ENCODE measurements at places on chromosomes 5 and 9.

GRCh38 chr9:129906298-129906697, 71.0 kb downstream of the USP20 start:
- DNase-seq = no peak

GRCh38 chr5:150085191-150085912, 1.0 kb downstream of the CSF1R start:
- DNase-seq = no peak

GRCh38 chr9:117412006-117412715, 2.7 kb downstream of the ASTN2 start:
- no peak for DNase-seq

DNA sequence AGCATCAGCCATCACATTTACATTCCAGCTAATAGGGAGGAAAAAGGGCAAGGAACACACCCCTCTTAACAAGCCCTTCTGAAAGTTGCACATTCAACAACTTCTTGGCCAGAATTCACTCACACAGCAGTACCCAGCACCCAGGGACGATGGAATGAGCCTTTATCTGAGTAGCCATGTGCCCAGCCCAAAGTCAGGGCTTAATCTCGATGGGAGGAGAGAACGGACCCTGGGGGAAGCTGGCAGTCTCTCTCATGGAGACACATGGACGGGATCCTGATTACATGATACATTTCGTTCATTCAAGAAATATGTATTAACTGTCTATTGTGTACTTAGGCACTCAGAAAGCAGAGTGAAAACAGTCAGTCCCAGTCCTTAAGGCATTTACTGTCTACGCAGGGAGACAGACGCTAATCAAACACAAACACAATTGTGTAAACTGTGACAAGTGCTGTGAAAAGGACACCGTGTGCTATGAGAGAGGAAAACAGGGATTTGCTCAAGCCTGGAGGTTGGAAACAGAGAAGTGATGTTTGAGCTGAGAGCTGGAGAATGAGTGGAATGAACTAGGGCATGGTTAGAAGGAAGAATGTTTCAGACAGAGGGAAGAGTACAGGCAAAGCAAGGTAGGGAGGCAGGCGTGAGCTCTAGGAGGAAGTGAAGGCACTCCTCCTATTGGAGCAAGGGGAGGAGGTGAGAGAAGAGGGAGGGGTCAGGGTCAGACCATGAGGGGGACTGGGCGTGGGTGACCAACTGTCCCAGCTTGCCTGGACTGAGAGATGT, 7.4 kb downstream of the OTULINL start:
- no peak for DNase-seq

GRCh38 chr9:122572456-122572855, 10.7 kb downstream of the OR1L8 start:
- no peak for DNase-seq

GRCh38 chr9:111356481-111357244, 26.6 kb upstream of the OR2K2 start:
- no peak for DNase-seq

GRCh38 chr9:77457916-77458592, 190.1 kb downstream of the GNA14 start:
- DNase-seq = peak; percentile 13

GRCh38 chr5:75363726-75364495, 26.9 kb downstream of the HMGCR start:
- DNase-seq = no peak

- DNase-seq = no peak
Observed at GRCh38 chr5:167284222-167284890, 1007.1 kb upstream of the WWC1 start.
